ENCODE measurements at places on chromosomes 7 and 10.
A peak's percentile ranks its signal among the peaks of the same experiment; 100 is the strongest.

DNA sequence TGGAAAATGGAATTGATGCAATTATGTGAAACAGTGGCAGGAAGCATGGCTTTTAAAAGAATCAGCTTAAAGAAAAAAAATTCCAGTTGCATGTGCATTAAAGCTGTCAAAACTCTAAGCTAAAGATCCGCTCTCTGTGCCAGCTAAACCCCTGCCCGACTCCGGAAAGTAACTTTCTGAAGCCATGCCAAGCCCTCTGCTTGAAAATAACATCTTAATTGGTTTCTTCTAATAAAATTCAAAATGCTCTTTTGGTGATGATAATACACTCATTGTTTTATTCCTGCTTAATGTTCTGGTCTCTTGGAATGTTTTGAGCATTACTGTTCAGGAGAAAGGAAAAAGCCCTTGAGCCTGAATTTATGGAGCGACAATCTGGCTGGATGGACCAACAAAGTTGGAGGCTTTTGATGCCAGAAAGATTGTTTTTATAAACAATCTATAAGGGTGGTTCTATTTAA lies 11.7 kb downstream of the SEMA3C start:
- DNase-seq: no peak

- no peak for DNase-seq
These were observed 159.7 kb downstream of the USP6NL start for GRCh38 chr10:11451640-11452260.

DNA sequence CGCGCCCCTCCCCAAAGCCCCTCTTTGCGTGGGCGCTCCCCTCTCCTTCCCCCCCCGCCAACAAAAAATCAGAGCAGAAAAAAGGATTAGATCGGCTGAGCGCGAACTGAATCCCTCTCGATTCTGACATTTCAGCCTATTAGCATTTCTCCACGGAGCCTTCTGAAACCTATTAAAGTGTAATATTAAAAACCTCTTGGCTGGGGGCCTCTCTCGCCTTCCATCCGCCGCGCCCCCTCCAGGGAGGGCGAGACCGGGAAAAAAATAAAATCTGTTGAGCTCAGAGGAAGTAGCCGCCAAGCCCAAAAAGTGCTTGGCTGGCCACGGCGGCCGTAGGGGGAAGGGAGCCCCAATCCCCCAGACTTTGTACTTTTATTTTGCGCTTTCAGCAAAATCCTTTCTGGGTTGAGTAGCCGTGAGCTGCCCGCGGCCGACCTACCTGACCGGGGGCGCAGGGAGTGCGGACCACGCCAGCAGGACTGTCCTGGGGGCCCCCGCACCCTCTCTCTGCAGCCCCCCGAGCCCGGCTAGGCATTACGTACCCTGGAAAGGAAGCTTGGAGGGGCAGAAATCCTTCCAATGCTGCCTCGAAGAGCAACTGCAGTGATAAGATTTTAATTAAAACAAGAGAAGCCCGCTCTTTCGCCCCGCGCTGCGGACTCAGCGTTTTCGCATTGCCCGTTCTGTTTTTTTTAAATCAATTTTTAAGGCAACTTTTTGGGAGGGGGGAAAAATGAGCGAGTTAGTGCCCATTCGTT lies 1.3 kb upstream of the TNRC18 start:
- DNase-seq: no peak

- DNase-seq: peak; percentile 41
These were observed 8.7 kb upstream of the BHLHA15 start for GRCh38 chr7:98202367-98203195.

DNA sequence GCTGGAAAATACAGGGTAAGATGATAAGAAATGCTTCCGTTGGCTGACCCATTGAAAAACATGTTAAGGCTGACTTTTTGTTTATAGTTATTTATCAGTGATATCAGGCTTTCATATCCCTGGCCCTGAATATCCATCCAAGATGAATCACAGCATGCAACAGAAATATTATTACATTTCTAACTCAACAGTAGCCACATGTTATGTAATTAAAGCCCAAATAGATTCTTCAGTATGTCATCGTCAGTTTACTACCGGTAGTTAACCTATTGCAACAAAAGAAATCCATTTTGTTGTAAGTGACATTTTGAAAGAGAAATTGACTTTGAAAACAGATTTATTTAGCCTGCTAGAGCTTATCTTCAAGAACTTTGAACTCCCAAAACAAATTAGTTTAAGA lies 354.1 kb upstream of the CELF2 start:
- no peak for DNase-seq

DNA sequence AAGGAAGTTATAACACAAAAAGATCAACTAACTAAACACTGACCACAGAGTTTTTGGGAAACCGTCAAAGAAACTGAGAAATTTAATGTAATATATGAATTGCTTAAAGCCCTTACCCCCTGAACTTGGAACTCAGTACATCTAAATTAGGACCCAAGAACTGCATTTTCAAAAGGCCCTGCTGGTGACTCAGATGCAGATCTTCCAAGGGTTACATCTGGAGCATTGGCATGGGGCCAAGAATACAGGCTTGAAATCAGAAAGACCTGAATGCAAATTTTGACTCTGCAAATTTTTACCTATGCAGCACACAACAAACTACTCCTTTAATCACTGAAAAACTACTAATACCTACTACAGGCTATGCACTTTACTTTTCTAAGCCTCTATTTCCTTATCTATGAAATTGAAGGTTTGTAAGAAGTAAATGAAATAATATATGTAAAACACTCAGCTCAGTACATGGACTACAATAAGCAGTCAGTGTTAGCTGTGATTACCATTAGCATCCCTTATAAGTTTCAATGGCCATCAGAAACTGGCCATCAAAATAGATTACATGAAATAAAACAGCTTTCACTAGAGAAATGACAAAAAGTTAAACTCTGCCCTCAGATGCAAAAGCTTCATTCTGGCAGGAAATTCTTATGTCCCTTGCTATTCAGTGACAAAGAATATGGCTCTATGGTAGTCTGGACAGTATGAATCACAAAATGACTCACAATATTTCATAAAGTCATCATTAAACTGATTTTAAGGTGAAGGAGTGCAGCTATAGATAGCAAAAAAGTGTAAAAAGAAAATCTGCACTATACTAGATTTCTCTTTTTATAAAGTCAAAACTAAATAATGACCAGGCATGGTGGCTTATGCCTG lies 43.6 kb downstream of the NSUN6 start:
- no peak for DNase-seq

- DNase-seq: no peak
These were observed 52.6 kb downstream of the TMEM209 start for GRCh38 chr7:130152493-130153210.

DNA sequence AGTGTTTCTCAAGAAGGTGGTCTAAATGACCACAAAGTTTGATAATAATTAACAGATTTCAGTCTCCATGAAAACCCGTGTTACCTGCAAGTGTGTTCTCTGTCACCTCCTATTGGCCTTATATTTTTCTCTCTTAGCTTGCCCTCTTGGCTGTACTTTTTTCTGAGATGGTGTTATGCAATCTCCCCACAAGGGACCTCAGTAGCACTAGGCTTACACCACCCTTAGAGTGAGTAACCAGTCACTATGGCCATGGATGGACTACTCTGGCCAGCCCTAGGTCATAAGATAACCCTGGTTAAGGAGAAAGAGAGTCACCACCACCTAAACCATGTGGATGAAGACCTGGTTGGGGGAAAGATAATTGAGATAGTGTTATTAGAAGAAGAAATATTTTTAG lies 76.8 kb downstream of the NPSR1 start:
- no peak for DNase-seq

DNA sequence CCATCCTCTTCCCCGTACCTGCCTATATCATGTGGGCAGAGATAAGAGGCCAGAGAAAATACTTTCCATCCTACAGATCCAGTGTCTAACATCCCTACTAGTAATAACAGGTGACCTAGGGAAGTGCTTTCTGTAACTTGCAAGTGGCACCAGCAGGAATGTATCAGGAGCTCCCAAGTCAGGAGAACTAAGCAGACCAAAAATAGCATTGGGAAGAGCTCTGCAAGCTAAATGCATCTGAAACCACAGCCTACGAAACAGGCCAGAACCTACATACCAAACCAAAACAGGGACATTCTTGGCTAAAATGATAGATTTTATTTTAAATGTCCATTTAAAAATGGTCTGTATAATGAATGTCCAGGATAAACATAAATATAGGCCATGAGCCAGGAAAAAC lies 680.8 kb downstream of the PHTF2 start:
- no peak for DNase-seq

DNA sequence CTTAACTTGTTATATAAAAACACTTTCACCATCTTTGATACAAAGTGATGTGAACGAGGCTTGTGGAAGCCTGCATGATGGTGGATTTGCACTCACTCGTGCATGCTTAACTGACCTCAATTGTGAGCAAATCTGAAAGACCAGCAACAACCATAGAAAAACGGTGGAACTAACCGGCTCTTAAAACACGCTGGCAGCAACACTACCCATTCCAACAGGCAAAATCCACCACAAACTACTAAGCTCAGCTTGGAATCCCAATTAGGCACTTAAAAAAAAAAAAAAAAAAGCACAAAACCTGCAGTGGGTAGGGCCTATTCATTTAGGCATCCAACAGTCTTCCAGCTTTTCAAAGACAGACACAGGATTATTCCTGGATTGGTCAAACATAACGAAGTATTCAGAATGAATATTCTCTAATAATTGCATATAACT lies 1.8 kb downstream of the GDI2 start:
- DNase-seq: no peak

GRCh38 chr7:22782616-22783232 lies 39.9 kb downstream of the TOMM7 start:
- DNase-seq: peak; percentile 36

GRCh38 chr7:148898845-148899484 lies 14.9 kb upstream of the EZH2 start:
- no peak for DNase-seq

- DNase-seq: no peak
These were observed 106.6 kb downstream of the CDK6 start for GRCh38 chr7:92729751-92730150.

DNA sequence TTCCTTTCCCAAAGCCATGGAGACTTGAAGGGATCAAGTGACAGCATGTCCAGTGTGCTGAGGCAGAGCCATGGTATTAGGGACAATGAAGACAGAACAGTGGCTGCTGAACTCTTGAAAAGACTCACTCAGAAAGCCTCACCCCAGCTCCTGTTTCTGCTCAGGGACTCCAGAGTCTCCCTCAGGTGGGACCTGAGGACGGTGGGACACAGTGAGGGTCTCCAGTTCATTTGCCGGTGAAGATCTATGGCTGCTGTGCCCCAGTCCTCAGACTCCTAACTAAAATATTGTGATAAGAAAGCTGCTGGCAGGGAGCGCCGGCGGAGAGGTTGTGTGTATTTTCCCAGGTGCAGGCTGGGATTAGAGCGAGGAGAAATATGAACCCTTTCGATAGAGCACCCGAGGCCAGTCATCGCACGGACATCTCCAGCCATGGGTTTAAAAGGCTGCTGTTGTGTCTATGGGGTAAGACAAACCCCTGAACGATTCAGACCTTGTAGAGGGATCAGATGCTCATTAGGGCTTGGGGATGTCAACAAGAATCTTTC lies 57.2 kb downstream of the C7orf25 start:
- DNase-seq: no peak

DNA sequence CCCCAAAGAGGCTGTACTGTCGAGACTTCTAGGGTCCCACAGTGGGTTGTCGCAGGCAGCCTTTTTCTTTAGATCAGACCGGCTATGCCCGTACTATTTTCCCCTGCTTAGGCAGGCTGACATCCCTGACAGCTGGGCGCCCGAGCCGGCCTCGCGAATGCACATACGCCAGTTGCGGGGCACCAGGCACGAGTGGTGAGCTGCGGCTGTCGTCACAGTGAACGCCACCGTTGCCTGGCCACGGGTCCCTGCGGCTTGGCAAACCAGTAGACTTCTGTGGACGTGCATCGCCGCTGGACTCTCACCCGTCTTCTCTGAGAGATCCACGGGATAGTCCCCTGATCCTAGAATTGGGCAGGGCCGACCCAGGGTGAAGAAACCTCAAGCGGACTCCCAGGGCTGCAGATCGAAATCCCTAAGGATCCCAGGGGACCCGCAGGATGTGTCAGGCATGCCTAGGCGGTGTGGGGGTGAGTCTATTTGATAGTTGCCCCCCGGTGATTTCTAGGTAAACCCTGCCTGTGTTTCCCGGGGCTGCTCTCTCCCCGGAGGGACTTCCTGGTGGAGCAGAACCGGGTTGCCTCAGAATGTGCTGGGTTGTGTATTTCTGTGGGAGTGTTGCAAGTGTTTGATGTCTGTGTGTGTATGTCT lies 33.0 kb upstream of the ZNF273 start:
- no peak for DNase-seq

DNA sequence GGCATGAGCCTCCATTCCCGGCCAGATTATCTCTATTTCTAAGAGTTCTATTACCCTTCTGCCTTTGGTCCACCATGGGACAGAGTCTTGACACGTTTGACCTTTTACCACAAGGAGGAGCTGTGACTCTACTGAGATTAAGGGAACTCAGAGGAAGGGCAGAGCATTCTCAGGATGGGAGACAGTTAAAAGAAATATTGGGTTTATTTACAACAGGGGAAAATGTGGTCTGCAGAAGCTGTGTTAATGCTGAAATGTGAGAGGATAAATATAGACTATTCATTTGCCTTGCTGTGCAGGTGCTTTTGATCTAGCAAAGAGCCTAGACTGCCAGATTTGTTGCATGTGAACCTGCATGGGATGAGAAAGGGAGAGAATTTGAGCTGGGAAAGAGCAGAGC lies 45.8 kb upstream of the PRSS58 start:
- no peak for DNase-seq

DNA sequence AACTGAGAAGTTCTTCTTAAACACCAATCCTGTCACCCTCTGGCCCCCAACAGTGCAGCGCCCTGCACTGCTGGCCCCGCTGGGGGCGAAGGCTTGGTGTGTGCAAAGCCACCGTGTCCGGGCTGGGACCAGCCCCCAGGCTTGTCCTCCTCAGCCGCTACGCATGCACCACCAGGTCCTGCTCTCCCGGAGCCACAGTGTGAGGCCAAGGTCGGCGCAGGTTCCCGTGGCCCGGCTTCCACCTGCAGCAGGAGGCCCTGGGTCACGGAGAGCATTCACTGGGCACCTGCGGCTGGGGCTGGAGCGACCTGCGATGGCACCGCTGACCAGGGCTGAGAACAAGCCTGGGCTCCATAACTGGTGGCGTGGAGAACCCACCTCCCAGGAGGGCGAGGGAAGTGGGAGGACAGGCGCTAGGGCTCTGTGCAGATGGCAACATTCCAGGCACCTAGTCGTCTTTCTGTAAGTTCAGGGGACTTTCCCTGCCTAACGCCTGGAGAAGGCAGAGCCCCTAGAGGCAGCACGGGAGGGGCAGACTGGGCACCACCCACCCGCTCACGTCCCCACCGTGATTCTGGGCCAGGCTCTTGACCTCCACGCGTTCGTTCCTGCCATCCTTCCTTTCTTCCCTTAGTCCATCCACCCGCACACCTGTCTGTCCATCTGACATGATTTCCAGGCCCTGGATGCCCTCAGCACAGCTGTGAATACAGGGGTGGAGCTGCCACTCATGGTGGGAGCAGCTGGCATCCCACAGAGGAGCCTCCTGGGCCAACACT lies 271.6 kb downstream of the ELFN1 start:
- no peak for DNase-seq

DNA sequence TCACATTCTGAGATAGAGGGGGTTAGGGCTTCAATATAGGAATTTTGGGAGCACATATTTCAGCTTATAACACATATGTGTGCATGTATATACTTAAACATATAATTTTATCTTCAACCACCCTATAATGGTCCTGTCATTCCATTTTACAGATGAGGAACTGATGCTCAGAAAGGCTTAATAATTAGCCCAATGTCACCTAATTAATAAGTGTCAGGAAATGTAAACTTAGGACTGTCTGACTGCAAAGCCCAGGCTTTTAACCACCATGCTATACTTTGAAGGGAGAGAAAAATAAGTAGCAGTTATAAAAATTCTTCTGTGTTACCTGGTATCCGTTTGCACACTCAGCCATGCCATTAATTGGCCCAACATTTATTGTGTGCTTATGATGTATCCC lies 172.6 kb downstream of the SKIDA1 start:
- no peak for DNase-seq

Measured in activated gamma-delta T cell treated with anti-CD3 and anti-CD28 coated beads, Interleukin-2, amount 50 U/mL, for 16 hours (primary cell).